Smooth muscle cell of the coronary artery (primary cell): ENCODE measurements at places on chromosomes 12 and 14. TPM values are rescaled to one million over a fixed set of nuclear protein-coding genes. Genes with fewer than 3 reads are reported as not detected.

The STAB2 gene
- total RNA-seq, result 0.15 TPM in 1 of 2 replicates, not detected in the other

The RIMBP2 gene
- not detected in 2 replicates for total RNA-seq

The POU6F1 gene
- 0.47 and 1.5 TPM in 2 replicates for total RNA-seq

The GLIPR1L1 gene
- not detected in 2 replicates for total RNA-seq

The POTEM gene
- not detected in 2 replicates for total RNA-seq
